ENCODE measurements at places on chromosomes 7 and 10. TPM values are rescaled to one million over a fixed set of nuclear protein-coding genes. Genes with fewer than 3 reads are reported as not detected.

- no peak for DNase-seq
- H3K36me3 ChIP-seq: peaks cover 6% of the 10 kb centered on the region
- no peaks in the 10 kb centered on the region for H3K4me1 ChIP-seq
- H3K4me3 ChIP-seq: no peak overlapping the region
Observed at GRCh38 chr7:44678471-44679179, 70.0 kb upstream of the ZMIZ2 start.

DNA sequence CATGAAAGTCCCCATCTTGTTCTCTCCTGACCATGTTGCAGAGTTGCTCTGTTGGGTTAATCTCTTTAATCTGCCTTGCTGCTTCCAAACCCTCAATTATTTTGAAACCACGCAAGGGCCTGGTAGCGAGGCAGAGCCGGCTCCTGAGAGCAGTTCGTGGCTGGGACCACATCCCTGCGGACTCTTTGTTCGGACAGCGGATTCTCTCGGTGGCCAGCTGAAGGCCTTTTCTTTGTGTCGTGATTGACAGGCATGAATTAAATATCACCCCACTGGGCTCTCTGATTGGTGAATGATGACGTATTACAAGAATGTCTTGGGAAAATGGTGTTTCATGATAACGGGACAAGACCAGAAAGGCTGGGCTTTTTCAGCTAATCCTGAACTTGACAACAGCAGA lies 66.9 kb upstream of the ARHGAP21 start:
- H3K27me3 ChIP-seq: no peaks in the 10 kb centered on the region
- H3K4me3 ChIP-seq: no peak overlapping the region
- no peaks in the 10 kb centered on the region for H3K36me3 ChIP-seq
- no peak for DNase-seq
- no peak overlapping the region for H3K27ac ChIP-seq

GRCh38 chr7:141262101-141263090 lies 188.5 kb downstream of the TMEM178B start:
- no peak overlapping the region for H3K4me3 ChIP-seq
- H3K27me3 ChIP-seq: no peaks in the 10 kb centered on the region
- H3K36me3 ChIP-seq: no peaks in the 10 kb centered on the region
- H3K4me1 ChIP-seq: no peaks in the 10 kb centered on the region
- no peak for DNase-seq

DNA sequence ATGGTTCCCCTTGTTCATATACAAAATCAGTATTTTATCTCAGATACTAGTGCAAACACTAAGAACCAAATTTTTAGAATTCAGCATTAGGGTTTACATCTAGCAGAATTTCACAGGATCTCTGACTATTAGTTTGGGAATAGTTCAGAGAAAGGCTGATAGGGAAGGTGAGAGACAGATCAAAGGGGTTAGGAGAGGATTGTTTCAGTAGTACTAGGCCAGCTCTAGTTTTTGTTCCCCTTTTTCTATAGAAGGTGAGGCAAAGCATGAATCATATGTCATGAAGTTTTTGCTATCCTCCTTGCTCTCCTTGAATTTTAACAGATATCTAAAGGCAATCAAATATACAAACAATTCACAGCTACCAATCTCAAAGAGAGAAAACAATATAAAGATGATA lies 26.1 kb upstream of the CTNNA3 start:
- no peaks in the 10 kb centered on the region for H3K4me1 ChIP-seq
- no peaks in the 10 kb centered on the region for H3K27me3 ChIP-seq
- H3K27ac ChIP-seq: no peak overlapping the region
- H3K4me3 ChIP-seq: no peak overlapping the region
- H3K36me3 ChIP-seq: no peaks in the 10 kb centered on the region
- DNase-seq: no peak

GRCh38 chr10:28812384-28813372 lies 135.4 kb downstream of the BAMBI start:
- DNase-seq: no peak
- H3K4me1 ChIP-seq: peaks cover 15% of the 10 kb centered on the region

- H3K27me3 ChIP-seq: no peaks in the 10 kb centered on the region
- H3K4me3 ChIP-seq: no peak overlapping the region
- no peak overlapping the region for H3K27ac ChIP-seq
- H3K36me3 ChIP-seq: no peaks in the 10 kb centered on the region
Observed at GRCh38 chr10:120177330-120177729, 279.7 kb upstream of the PLPP4 start.

DNA sequence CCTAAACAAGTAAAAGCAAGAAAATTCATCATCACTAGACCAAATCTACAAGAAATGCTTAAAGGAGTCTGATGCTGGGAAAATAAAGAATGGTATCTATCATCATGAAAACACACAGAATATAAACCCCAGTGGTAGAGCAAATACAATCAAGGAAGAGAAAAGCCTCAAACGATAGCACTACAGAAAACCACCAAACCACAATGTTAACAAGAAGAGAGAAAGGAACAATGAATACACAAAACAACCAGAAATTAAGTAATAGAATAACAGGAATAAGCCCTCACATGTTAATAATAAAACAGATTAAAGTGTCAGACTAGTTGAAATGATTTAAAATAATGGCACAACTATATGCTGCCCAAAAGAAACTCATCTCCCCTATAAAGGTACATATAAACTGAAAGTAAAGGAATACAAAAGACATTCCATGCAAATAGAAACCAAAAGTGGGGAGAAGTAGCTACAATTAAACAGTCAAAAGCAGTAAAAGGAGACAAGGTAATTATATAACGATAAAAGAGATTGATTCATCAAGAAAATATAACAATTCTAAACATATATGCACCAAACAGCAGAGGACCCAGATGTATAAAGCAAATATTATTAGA lies 77.3 kb downstream of the JMJD1C start:
- no peak overlapping the region for H3K27ac ChIP-seq
- H3K36me3 ChIP-seq: no peaks in the 10 kb centered on the region
- H3K27me3 ChIP-seq: no peaks in the 10 kb centered on the region
- H3K4me3 ChIP-seq: no peak overlapping the region
- peaks cover 6% of the 10 kb centered on the region for H3K4me1 ChIP-seq

DNA sequence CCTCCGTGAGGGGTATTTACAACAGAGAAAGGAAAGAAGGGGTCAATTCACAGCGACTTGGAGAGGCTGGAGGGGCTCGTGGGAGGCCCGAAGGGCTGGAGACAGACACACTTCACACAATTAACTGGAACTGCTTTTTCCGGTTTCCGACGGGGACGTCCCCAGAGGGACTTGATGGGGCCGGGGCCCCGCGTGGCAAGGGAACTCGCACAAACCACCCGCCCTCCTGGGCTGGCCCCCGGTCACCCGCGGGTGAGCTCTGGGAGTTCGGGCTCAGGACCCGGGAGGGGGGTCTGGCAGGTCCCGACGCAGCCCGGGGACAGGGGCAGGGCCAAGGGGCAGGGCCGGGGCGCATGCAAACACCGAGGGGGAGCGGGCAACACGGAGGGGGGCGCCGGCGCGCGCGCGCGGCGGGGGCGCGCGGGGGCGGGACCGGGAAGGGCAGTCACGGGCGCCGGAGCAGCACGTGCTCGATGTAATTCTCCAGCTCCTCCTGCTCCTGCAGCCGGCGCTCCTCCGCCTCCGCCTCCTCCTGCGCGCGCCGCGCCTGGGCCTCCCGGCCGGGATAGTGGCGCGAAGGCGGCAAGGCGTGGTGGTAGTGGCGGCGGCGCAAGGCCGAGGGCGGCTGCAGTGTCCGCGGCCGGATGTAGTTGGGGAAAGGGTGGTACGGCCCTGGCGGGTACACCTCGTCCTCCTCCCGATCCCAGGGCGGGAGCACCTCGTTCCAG lies 2.7 kb downstream of the VGF start:
- peaks cover 4% of the 10 kb centered on the region for H3K36me3 ChIP-seq
- no peaks in the 10 kb centered on the region for H3K27me3 ChIP-seq
- H3K4me3 ChIP-seq: peak overlapping the region; percentile 63
- peak overlapping the region; percentile 74 for H3K27ac ChIP-seq
- DNase-seq: peak; percentile 84

GRCh38 chr7:90674625-90675024 lies 78.5 kb downstream of the CDK14 start:
- H3K27ac ChIP-seq: no peak overlapping the region
- no peaks in the 10 kb centered on the region for H3K36me3 ChIP-seq
- no peaks in the 10 kb centered on the region for H3K27me3 ChIP-seq
- H3K4me1 ChIP-seq: no peaks in the 10 kb centered on the region

The ZNF804B gene
- not detected for total RNA-seq

The PNLIPRP1 gene
- total RNA-seq: not detected

Data from Caco-2 (cell line).